ENCODE measurements at places on chromosomes 5 and 9.

DNA sequence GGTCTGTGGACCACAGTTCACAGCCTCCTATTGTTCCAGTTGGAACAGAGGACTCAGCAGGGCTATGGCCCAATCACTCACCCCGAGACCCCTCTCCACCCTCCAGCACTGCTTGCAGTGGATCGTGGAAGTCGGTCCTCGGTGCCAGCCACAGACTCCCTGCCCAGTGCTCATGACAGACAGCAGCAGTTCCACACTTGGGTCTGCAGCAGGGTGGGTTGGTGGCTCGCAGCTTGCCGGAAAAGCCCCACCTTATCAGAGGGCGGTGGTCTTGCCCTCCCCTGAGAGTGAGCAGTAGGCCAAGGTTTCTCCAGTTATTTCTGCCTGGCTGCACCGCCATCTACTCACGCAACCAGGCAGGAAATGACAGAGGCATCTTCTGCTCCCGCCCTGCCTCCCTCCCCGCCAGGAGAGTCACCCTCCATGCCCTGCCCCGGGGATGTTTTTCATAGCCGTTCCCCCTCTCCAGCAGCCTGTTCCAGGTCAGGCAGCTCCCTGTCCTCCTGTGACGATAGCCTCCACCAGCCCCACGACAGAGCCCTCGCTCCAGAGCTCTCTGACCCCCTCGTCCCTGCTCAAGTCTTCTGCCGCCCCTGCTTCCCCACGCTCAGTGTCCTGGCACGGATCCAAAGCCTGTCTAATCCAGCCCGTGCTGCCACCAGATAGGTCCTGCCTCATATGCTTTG lies 34.5 kb downstream of the UNC5A start:
- no peak overlapping the region for H3K27ac ChIP-seq
- no peaks in the 10 kb centered on the region for H3K4me1 ChIP-seq
- ATAC-seq, result no peak
- H3K4me3 ChIP-seq, result no peak overlapping the region
- peaks cover 87% of the 10 kb centered on the region for H3K27me3 ChIP-seq

GRCh38 chr9:125172031-125172755 lies 17.4 kb downstream of the PPP6C start:
- no peaks in the 10 kb centered on the region for H3K27me3 ChIP-seq
- H3K4me1 ChIP-seq, result peaks cover 37% of the 10 kb centered on the region
- no peak for ATAC-seq

DNA sequence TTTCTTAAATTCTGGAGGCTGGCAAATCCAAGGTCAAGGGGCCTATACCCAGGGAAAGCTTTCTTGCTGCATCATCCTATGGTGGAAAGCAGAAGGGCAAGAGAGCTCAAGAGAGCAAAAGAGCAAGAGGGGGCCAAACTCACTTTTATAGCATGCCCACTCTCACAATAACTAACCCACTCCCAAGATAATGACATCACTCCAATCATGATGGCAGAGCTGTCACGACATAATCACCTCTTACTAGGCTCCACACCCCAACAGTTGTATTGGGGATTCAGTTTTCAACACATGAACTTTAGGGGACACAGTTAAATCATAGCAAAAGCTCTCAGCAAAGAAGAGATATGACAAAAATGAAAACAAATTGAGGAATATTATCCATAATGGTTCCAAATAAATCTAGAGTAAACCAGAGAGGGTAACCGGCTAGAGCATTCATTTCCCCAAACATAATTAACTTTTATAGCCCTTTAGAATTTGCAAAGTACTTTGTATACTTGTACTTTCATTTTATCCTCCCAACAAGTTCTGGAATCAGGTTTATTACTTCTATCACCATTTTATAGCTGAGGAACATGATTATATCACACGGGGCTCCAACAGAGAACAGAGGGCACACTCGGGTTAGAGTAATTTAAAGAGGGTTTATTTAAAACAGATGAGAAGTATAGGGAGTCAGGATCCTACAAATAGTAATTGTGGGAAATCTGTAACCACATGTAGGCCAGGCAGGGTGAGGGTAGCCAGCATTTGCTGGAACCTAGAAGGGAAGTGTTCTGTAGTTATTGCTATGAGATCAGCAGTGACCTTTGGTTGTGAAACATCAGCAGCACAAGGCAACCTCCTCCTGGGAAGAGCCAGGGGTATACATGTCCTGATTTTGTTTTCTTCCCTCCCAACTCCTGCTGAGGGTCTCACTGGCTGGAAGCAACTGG lies 7.2 kb upstream of the TARS1 start:
- no peak overlapping the region for H3K27ac ChIP-seq
- no peak overlapping the region for H3K4me3 ChIP-seq
- H3K27me3 ChIP-seq, result peaks cover 11% of the 10 kb centered on the region
- no peaks in the 10 kb centered on the region for H3K36me3 ChIP-seq

- no peaks in the 10 kb centered on the region for H3K36me3 ChIP-seq
- H3K27me3 ChIP-seq, result no peaks in the 10 kb centered on the region
- H3K4me1 ChIP-seq, result no peaks in the 10 kb centered on the region
- no peak overlapping the region for H3K27ac ChIP-seq
- no peak overlapping the region for H3K4me3 ChIP-seq
These were observed 150.9 kb downstream of the BRINP1 start for GRCh38 chr9:119218293-119218692.

GRCh38 chr5:157750320-157750719 lies 6.8 kb downstream of the LSM11 start:
- H3K4me3 ChIP-seq, result no peak overlapping the region
- no peak overlapping the region for H3K27ac ChIP-seq
- no peak for ATAC-seq
- H3K27me3 ChIP-seq, result no peaks in the 10 kb centered on the region

DNA sequence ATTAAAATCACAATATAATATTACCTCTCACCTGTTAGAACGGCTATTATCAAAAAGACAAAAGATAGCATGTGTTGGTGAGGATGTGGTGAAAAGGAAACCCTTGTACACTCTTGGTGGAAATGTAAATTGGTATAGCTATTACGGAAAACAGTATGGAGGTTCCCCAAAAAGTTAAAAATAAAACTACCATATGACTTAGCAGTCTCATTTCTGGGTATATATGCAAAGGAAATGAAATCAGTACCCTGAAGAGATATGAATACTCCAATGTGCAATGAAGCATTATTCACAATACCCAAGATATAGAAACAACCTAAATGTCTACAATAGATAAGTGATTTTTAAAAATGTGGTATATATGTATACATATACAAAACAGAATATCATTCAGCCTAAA lies 199.9 kb downstream of the SNX18 start:
- peaks cover 12% of the 10 kb centered on the region for H3K27me3 ChIP-seq
- no peak overlapping the region for H3K27ac ChIP-seq
- ATAC-seq, result peak; percentile 57
- peaks cover 17% of the 10 kb centered on the region for H3K4me1 ChIP-seq
- H3K36me3 ChIP-seq, result no peaks in the 10 kb centered on the region
